ENCODE measurements at places on chromosomes 3 and 15. TPM values are rescaled to one million over a fixed set of nuclear protein-coding genes. Genes with fewer than 3 reads are reported as not detected.

DNA sequence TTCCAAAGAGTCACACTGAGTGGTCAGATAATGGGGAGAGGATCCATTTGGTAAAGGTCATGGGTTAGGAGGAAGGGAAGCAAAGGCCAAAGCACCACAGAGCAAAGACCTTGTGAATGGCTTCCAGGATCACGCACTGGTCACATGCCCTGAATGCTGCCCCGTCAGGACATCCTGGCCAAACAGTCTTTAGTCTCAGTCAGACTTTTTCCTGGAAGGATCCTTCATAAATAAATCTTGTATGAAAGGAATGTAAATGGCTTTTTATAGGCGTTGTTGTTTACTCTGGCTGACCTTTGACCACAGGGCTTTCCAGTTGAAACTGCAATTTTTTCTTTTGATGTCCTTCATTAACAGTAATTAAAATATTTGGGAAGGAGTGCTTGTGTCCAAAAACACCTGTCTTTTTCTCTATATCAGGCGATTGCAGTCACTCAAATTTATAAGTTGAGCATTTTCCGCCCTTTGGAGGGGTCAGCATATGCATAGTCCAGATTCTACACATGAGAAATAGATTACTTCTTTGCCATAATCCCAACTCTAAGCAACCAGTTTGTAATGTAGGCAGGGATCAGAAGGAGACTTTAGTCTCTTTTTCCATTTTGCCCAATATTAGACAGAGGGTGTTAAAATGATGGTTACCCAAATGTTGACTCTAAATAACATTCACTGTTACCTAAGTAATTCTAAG is 48.4 kb downstream of the CHAC1 start:
- DNase-seq = no peak

DNA sequence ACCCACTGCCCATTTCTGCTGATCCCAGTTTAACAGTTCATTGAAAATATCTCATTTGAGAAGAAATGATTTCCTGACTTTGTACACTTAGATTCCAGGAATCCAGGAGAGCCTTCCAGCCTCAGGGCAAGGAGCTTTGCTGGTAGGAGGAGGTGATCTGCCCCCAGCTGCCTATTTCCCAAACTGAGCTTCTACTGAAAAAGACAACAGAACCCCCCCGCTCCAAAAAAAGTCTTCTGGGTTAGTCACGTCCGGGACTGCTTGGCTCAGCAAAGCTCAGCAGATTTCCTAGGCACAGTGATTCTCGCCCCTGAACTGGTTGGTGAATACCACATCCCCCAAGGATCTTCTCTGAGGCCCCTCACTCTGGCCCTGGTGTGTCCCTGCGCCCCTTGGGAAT is 13.1 kb downstream of the SLC6A6 start:
- DNase-seq = peak; percentile 25

- DNase-seq = no peak
These were observed 69.7 kb upstream of the UBE3A start for GRCh38 chr15:25508369-25509002.

DNA sequence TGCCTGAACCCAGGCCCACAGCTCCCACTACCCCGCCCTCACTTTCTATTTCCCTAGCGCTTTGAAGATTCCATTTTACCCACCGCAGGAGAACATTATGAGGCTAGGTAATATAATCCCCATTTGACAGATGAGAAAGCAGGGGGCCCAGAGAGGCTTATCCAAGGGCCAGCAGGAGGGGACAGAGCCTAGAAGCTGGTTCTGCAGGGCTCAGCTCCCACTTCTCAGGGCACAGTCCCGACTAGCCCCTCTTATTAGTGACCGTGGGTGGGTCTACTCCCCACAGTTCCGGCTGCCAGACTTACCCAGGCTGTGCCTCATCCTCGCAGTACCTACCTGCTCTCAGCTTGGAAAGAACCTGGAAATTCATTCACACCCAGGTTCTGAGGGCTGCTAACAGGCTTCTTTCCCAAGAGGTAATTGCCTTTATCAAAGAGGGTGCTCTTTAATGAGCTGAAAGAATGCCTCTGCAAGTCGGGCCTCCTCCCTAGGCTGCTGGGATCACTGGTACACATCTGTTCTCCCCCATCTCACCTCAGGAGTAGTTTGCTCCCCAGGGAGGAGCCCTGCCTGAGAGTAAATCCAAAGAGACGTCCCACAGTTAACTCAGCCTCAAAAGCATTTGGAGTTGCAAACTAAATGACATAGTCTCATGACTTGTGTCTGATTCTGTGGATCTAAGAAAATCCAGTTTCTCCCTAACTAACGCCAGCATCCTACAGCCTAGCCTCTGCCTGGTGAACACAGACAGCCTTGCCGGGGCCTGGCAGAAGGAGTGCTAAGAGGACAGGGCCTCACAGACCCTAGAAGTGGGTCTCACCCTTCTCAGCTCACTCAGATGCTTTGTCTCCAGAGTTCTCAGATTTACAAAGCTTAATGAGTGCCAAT is 125.0 kb downstream of the CHSY1 start:
- no peak for DNase-seq

DNA sequence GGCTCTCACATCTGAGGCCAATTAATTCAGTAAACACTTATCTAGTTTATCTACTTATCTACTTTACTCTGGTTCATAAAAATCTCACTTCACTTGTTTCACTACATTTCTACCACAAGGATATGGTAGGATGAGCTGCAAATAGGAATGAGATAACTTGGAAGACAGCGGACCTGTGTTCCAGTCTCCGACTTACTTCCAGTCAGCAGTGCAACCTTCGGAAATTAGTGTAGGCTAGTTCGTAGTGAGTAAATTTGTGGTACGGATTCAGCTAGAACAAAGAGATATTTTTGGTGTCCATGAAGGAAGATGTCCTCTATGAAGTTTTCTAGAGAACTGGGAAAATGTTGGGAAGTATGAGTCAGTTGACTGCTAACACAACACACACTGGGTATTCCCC is 66.3 kb downstream of the TPRG1 start:
- DNase-seq = no peak

DNA sequence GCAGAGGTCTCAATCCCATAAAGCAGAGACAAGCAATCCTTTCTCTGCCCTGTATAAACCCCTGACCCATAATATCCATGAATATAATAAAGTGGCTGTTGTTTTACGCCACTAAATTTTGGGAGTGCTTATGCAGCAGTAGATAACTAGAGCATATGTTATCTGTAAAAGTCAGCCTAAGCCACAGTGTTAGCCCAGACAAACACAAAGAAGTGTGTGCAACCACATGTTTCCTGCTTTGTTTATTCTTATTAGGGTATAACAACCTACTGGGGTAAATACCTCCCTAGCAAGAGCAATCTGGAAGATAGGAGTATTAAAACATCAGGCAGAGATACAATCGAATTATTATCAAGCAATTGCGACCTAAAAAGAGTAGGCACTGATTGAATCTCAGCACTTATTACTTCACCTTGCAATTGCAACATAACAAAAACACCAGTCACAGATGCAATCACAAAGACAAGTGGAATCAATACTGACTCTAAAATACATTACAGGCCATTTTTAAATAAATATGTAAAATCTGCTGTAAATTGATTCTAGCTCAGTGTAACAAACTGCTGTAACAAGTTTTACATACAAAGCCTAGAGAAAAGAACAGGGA is 94.6 kb upstream of the UBE2E2 start:
- DNase-seq = no peak

GRCh38 chr3:169811631-169812331 is 889 bp upstream of the LRRIQ4 start:
- DNase-seq = no peak

GRCh38 chr15:90316139-90316538 is 35.9 kb upstream of the ZNF774 start:
- no peak for DNase-seq

- no peak for DNase-seq
These were observed 197.6 kb upstream of the POU1F1 start for GRCh38 chr3:87473944-87474343.

GRCh38 chr3:119815716-119816115 is 33.8 kb downstream of the NR1I2 start:
- DNase-seq = no peak

DNA sequence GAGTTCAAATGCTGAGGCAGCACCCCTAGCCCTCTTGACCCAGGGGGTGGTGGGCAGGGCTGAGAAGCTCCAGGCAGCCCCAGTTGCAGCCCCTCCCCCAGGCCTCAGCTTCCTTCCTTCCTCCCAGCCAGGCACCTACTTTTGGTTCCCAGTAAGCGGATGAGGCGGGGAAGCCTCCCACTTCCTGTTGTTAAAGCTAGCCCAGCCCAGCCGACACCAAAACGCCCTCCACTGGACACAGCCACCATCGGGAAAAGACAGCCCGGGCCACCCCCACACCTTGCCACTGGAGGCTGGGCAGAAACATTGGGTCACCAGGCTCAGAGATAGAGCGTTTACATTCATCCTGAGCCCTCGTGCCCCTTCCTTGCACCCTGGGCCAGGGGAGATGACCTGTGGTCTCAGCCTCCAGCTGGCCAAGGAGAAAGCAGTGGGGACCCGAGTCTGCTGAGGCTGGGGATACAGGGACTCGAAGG is 3.5 kb downstream of the DUSP7 start:
- DNase-seq = peak; percentile 73

GRCh38 chr3:151813799-151814198 is at the start of gene AADAC:
Gene AADAC, plus strand, starts transcription at chr3:151814116. Its CDS starts 47 bp downstream, at chr3:151814163.
- DNase-seq = no peak

DNA sequence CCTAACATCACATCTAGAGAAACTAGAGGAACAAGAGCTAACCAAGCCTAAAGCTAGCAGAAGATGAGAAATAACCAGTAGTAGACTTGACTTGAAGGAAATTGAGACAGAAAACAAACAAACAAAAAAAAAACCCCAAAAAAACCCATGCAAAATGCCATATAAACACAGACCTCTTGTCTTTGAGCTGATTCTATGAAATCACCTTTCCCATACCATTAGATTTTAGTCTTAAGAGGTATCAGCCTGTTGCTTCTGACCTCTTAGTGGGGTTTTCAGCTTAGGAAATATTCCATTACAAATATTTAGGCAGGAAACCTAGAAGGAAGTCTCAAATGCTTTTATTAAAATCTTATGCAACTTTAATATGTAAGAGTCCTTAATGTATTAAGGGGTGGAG is 23.9 kb upstream of the ST3GAL6 start:
- no peak for DNase-seq

DNA sequence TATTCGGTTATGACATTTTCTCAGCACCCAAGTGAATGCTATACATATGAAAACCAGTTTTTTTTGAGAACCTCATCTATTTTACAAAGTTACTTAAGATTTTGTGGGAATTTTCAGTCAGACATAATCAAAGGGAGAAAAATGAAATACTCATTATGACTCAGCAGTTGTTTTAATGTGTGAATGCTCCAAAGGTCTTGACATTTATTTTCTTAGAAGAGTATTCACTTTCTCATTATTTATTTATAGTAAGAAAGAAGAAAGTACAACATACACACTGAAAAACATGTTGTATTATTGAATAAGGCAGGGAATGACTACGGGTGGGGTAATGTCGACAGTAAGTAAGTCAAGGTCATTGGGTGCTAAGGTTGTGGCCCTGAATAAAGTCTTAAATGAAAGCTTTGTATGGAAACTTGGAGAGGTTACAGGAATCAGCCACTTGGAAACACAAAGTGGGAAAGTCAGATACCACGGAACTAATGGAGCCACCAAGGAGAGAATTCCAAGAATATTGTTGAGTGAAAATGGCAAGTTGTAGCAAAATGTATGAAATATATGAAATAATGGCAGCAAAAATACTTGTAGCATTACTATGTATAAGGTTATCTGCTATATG is 844.5 kb downstream of the TBL1XR1 start:
- no peak for DNase-seq

DNA sequence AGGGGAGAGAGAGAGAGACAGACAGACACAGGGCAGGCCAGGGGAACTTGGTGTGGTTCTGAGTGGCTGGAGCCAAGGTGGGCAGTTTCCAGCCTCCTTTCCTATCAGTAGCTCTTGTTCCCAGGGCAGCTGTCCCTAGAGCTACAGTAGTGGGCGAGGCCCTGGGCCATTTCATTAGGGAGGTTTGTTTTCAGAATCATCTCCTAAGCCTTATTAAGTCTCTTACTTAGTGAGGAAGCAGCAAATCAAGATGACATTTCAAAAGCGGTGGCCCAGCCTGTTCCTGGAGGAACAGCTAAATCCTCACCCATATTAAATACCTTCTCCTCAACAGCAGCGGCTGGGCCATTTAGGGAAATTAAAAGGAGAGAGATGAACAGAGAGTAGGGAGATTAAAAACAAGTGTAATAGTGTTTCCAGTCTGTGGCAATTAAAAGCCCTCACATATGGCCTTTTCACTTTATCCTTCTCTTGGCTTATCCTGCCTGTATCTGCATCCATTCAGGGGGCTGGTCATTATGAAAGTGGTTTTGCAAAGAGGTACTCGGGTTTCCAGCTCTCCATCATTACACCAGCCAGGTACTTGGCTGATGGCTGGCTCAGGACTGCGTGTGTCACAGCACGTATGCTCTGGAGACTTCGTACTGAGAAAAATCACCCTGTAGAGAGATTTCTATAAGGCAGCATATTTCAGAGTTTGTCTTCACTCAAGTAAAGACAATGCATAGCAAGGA is 91.9 kb upstream of the PRR23C start:
- DNase-seq = no peak

GRCh38 chr3:37598808-37599581 is 262.7 kb upstream of the CTDSPL start:
- DNase-seq = no peak

GRCh38 chr3:37519236-37519635 is 342.4 kb upstream of the CTDSPL start:
- DNase-seq = no peak

- DNase-seq = no peak
These were observed 79.2 kb downstream of the SAMMSON start for GRCh38 chr3:70078778-70079177.

GRCh38 chr3:103083848-103084631 is 649.2 kb downstream of the ZPLD1 start:
- DNase-seq = no peak

DNA sequence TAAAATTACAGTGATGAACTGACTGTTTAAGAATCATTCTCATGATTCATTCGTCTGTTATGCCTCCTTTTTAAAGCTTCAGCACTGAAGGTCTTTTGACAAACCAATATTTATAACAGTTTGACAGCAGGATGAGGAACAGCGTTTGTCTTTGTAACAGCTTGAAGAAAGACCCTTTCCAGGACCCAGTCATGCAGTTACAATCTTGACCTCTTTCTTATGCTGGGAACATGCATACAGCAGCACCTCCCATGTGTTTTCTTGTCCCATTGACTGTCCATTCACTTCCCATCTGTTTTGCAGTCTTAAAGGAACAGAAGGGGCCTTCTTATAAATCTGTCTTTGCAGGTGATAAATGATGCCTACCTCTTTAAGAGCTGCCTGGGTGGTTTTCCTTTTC is 87.2 kb downstream of the OPA1 start:
- DNase-seq = no peak

Gene LIPH
- 0.38 TPM for total RNA-seq

Gene CALML4
- total RNA-seq = 1.2 TPM

Gene TNNC1
- total RNA-seq = 1.3 TPM

Gene ASB14
- not detected for total RNA-seq

Gene HERC2
- total RNA-seq = 77.2 TPM

Gene ADPRH
- total RNA-seq = 1.0 TPM

Gene TAGLN3
- 2.8 TPM for total RNA-seq

Gene NANOGP8
- total RNA-seq = not detected

Gene DLL4
- not detected for total RNA-seq

Gene RHOV
- total RNA-seq = 0.83 TPM

All from mammary epithelial cell (primary cell).